Smooth muscle cell of the pulmonary artery (primary cell): ENCODE measurements at places on chromosomes 4 and X. TPM values are rescaled to one million over a fixed set of nuclear protein-coding genes. Genes with fewer than 3 reads are reported as not detected.

SPANXA2 gene
- not detected in 2 replicates for total RNA-seq

GPR34 gene
- total RNA-seq, result 0.07 TPM in 1 of 2 replicates, not detected in the other

BMX gene
- total RNA-seq, result 0.33 and 0.76 TPM in 2 replicates

NEIL3 gene
- 0.89 and 3.8 TPM in 2 replicates for total RNA-seq

SSX2B gene
- total RNA-seq, result not detected in 2 replicates

SORCS2 gene
- 0.33 and 0.53 TPM in 2 replicates for total RNA-seq

MMGT1 gene
- 14.6 and 19.9 TPM in 2 replicates for total RNA-seq
